ENCODE measurements at places on chromosomes 16 and 17. TPM values are rescaled to one million over a fixed set of nuclear protein-coding genes. Genes with fewer than 3 reads are reported as not detected.

DNA sequence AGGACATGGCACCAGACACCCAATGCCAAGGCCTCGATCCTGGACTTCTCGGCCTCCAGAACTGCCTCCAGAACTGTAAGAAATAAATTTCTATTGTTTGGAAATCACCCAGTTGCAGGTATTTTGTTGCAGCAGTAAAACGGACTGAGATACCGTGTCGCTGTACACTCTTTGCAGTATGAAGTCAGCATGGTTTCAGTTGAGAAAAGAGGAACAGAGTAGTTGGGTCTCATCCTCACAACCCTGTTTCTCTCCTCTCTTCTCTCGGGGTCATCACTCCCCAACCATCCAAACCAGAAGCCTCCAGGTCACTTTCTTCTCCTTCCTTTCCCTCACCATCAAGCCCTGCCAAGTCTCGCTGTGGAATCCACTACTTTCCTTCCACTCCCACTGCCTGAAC is 77.8 kb downstream of the ADCY9 start:
- no peak overlapping the region for H3K4me3 ChIP-seq
- H3K36me3 ChIP-seq, result no peaks in the 10 kb centered on the region
- H3K4me1 ChIP-seq, result no peaks in the 10 kb centered on the region
- H3K27ac ChIP-seq, result no peak overlapping the region

The ANKRD40CL gene
- total RNA-seq, result not detected

DNA sequence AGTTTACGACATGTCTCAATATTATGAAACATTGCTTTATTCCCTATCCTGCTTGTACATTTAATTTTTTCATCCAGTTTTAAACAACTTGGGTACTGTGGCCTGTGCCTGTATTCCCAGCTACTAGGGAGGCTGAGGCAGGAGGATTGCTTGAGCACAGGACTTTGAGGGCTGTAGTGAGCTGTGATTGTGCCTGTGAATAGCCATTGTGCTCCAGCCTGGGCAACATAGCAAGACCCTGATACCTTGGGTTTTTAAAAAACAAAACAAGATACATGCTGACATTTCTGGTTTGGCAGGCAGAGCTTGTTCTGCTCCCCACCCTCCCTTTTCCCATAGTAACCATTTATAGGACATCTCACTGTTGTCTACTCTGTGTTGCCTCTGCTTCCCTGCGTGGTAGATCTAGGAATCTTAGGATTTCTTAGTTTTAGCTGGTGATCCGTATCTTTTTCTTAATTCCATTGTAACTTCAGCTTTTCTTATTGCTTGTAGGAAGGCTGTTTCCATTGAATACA is 35.6 kb downstream of the TENT4B start:
- no peaks in the 10 kb centered on the region for H3K4me1 ChIP-seq
- no peaks in the 10 kb centered on the region for H3K27me3 ChIP-seq
- no peak for DNase-seq
- no peaks in the 10 kb centered on the region for H3K36me3 ChIP-seq

DNA sequence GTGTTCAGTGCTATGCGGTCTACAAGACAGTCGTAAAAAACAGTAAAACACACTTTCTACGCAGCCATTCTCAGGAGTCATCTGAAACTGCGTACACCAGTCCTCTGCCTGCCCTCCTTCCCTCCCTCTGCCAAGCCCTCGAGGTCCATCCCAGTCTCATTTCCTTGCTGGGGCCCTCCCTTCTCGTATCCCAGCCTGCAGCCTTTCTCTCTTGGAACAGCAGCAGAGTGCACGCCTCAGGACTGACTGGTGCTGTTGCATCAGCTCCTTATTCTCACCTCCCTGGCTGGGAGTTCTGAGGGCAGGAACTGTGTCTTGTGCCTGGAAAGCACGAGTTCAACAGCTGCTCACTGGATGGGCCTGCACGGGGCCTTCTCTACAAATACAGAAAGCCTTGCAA is 12.5 kb downstream of the FAHD1 start:
- H3K4me3 ChIP-seq, result no peak overlapping the region
- H3K4me1 ChIP-seq, result no peaks in the 10 kb centered on the region
- H3K27me3 ChIP-seq, result no peaks in the 10 kb centered on the region
- no peaks in the 10 kb centered on the region for H3K36me3 ChIP-seq

The P2RX1 gene
- total RNA-seq, result 17.3 TPM

DNA sequence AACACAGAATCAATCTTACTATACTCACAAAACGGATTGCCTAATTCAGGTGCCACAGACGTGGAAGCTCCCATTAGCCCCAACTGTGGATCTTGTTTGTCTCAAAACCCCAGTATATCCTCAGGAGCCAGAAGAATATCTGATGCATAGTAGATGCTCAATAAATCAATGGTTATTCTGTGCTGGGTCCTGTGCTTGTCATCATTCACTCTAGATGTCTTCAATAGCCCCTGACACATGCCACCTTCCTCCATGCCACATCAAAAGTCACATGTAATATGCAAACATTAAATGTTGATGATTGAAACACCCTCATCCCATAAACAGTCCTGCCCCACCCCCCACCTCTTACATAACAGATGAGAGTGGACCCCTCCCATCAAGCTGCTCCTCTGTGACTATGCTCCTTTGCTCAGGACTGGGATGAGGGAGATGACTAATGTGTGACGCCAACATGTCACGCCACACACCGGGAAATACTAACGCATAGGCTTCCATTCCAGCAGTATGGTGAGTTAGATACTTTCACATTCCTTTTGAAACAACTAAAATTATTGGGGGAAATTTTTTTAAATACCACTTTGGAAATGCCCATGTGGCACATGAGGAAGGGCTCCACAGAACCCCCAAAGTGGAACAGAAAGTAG is 267.6 kb upstream of the SDK2 start:
- no peaks in the 10 kb centered on the region for H3K27me3 ChIP-seq
- H3K4me1 ChIP-seq, result no peaks in the 10 kb centered on the region
- no peak overlapping the region for H3K27ac ChIP-seq
- no peaks in the 10 kb centered on the region for H3K36me3 ChIP-seq
- H3K4me3 ChIP-seq, result no peak overlapping the region
- DNase-seq, result no peak

GRCh38 chr16:64012166-64012565 is 1109.7 kb downstream of the CDH11 start:
- H3K27ac ChIP-seq, result peak overlapping the region; percentile 62
- H3K36me3 ChIP-seq, result no peaks in the 10 kb centered on the region
- H3K4me1 ChIP-seq, result no peaks in the 10 kb centered on the region

Data from uterus (tissue), 4 donors.